ENCODE measurements at places on chromosomes 4 and X. TPM values are rescaled to one million over a fixed set of nuclear protein-coding genes. Genes with fewer than 3 reads are reported as not detected.

Gene KANTR
- 11.4 TPM for total RNA-seq

- no peak for DNase-seq
- peaks cover 7% of the 10 kb centered on the region for H3K4me1 ChIP-seq
- H3K27ac ChIP-seq = no peak overlapping the region
- no peak overlapping the region for H3K4me3 ChIP-seq
- H3K27me3 ChIP-seq = no peaks in the 10 kb centered on the region
- H3K36me3 ChIP-seq = no peaks in the 10 kb centered on the region
Measured at GRCh38 chr4:8321771-8322170, 52.2 kb downstream of the HTRA3 start.

- H3K36me3 ChIP-seq = no peaks in the 10 kb centered on the region
- no peaks in the 10 kb centered on the region for H3K27me3 ChIP-seq
- H3K4me3 ChIP-seq = no peak overlapping the region
- H3K27ac ChIP-seq = no peak overlapping the region
- DNase-seq = no peak
Measured at GRCh38 chrX:135688137-135688536, 25.3 kb upstream of the CT45A1 start.

GRCh38 chr4:60500810-60501209 lies 699.3 kb upstream of the ADGRL3 start:
- no peaks in the 10 kb centered on the region for H3K4me1 ChIP-seq
- DNase-seq = no peak
- H3K4me3 ChIP-seq = no peak overlapping the region
- H3K27ac ChIP-seq = no peak overlapping the region

Gene ALAS2
- 4.1 TPM for total RNA-seq

Gene IL15
- 6.0 TPM for total RNA-seq

Gene CLDN22
- not detected for total RNA-seq

- H3K4me3 ChIP-seq = no peak overlapping the region
- H3K4me1 ChIP-seq = no peaks in the 10 kb centered on the region
- no peaks in the 10 kb centered on the region for H3K27me3 ChIP-seq
- no peaks in the 10 kb centered on the region for H3K36me3 ChIP-seq
- no peak for DNase-seq
- H3K27ac ChIP-seq = no peak overlapping the region
Measured at GRCh38 chr4:88995874-88996273, 61.1 kb downstream of the FAM13A start.

GRCh38 chr4:73429118-73429517 lies 6.9 kb upstream of the AFP start:
- no peak overlapping the region for H3K4me3 ChIP-seq
- no peak overlapping the region for H3K27ac ChIP-seq
- H3K27me3 ChIP-seq = no peaks in the 10 kb centered on the region
- DNase-seq = no peak
- H3K36me3 ChIP-seq = no peaks in the 10 kb centered on the region

DNA sequence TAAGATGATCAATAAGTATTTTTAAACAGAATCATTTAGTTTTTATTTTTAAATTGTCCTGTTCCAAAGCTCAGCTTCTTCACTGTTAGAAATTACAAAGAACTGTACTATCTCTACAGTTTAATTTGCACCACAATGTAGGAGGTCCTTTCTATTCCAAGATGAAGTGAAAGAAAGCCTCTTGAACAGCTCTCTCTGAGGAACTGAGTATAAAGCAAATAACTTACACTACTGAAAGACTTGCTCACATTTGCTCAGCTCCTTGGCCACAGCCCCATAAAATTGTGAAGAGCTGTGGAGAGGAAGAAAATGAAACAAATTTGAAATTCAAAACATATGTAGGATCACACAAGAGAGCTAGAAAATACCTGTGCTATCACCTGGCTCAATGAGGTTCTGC lies 68.6 kb downstream of the ENPEP start:
- no peaks in the 10 kb centered on the region for H3K4me1 ChIP-seq
- H3K4me3 ChIP-seq = no peak overlapping the region
- H3K27ac ChIP-seq = no peak overlapping the region
- no peaks in the 10 kb centered on the region for H3K27me3 ChIP-seq
- no peak for DNase-seq

DNA sequence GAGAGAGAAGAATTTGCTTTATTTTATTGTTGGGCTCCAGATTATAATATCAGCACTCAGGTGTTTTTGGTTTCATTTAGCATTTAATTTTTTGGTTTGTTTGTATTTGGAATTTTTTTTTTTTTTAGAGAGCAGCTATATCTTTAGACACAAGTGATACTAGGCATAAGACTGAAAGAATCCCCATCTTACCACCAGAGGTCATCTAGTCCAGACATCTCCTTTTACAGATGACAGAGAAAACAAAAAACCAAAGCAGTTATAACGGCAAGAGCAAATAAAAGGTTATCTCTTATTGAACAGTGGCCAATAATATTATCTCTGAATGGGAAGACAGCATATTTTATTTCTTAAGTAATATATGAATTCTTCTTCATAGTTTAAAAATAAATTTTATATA lies 22.8 kb downstream of the USP38 start:
- H3K36me3 ChIP-seq = peaks cover 28% of the 10 kb centered on the region
- no peak overlapping the region for H3K4me3 ChIP-seq
- H3K4me1 ChIP-seq = peaks cover 3% of the 10 kb centered on the region
- DNase-seq = no peak

Gene NXF2
- not detected for total RNA-seq

GRCh38 chr4:74120086-74120485 lies 21.1 kb upstream of the CXCL2 start:
- H3K27ac ChIP-seq = no peak overlapping the region
- H3K36me3 ChIP-seq = no peaks in the 10 kb centered on the region
- H3K27me3 ChIP-seq = no peaks in the 10 kb centered on the region
- DNase-seq = no peak
- peaks cover 11% of the 10 kb centered on the region for H3K4me1 ChIP-seq

- H3K4me1 ChIP-seq = no peaks in the 10 kb centered on the region
- no peak overlapping the region for H3K4me3 ChIP-seq
- no peak overlapping the region for H3K27ac ChIP-seq
- DNase-seq = no peak
Measured at GRCh38 chrX:22314692-22315091, 42.0 kb downstream of the CBLL2 start.

DNA sequence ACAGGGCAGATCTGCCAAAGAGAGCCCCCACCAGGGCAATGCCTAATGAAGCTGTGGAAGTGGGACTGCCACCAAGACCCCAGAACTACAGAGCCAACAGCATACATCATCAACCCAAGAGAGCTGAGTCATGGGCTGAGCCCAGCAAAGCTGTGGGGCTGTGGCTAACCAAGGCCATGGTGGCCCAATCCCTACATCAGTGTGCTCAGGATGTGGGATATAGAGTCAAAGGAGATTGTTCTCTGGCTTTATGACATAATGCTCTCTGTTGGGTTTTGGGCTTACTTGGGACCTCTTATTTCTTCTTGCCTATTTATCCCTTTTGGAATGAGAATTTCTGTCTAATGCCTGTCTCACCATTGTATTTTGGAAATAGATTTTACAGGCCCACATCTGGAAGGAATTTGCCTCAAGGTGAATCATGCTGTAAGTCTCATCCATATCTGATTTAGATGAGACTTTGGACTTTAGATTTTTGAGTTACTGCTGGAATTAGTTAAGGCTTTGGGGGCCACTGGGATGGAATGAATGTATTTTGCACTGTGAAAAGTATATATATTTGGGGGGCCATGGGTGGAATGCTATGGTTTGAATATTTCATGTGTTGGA lies 5.4 kb upstream of the PRDM5 start:
- no peaks in the 10 kb centered on the region for H3K4me1 ChIP-seq
- no peaks in the 10 kb centered on the region for H3K36me3 ChIP-seq
- H3K27me3 ChIP-seq = no peaks in the 10 kb centered on the region
- H3K4me3 ChIP-seq = no peak overlapping the region

DNA sequence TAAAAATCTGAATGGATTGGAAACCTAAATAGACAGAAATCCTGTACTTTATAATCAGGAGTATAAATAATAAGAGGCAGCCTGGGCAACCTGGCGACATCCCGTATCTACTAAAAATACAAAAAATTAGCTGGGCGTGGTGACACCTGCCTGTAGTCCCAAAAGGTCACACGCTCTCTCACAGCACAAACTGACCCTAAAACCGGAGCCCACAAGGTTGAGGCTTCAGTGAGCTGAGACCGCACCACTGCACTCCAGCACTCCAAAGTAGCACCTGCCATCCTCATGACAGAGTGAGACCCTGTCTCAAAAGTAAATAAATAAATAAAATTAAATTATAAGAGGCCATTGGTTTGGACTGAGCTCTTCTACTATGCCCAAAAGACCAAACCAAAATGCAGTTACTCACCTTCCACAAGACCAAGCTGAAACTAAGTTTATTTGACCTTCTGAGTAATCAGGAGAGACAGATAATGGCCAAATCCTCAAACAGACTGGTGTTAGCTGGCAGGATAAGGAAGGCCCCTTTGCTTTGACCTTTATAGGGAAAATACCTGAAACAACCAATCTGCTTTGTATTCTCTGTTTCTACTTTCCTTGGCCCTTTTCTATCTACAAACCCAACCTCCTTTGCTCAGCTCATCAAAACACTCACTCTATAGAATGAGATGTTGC lies 3.2 kb upstream of the GRSF1 start:
- no peaks in the 10 kb centered on the region for H3K36me3 ChIP-seq
- peaks cover 7% of the 10 kb centered on the region for H3K4me1 ChIP-seq
- H3K4me3 ChIP-seq = no peak overlapping the region

- no peak overlapping the region for H3K27ac ChIP-seq
- no peaks in the 10 kb centered on the region for H3K36me3 ChIP-seq
- no peaks in the 10 kb centered on the region for H3K4me1 ChIP-seq
- H3K27me3 ChIP-seq = no peaks in the 10 kb centered on the region
- DNase-seq = no peak
Measured at GRCh38 chr4:126710935-126711334, 921.8 kb upstream of the INTU start.

DNA sequence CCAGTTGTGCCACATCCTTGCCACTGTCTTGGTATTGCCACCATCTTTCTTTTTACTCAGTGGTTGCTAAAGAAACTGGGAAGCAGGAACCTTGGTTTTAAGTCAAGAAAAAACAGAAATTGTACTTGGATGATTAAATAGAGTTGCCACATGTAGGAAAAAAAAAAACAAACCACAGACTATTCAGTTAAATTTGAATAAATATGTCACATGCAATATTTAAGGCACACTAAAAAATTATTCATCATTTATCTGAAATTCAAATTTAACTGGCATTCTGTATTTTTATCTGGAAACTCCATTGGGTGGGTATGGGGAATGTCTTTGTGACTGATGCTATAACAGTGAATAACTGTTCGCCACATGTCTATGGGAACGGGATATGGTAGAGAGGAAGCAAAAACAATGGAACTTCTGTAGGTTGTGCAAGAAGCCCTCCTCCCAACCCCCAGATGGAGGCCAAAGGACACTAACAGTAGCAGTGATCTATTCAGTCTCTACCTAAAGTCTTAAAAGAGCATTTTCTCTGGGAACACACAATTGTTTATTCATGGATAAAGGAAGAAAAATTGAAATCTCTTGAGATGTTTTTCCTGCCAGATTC lies 57.0 kb upstream of the PLAC8 start:
- no peak for DNase-seq
- H3K27me3 ChIP-seq = no peaks in the 10 kb centered on the region
- no peaks in the 10 kb centered on the region for H3K4me1 ChIP-seq

GRCh38 chrX:8629871-8630270 lies 102.1 kb downstream of the ANOS1 start:
- no peak for DNase-seq
- no peak overlapping the region for H3K4me3 ChIP-seq
- H3K27ac ChIP-seq = no peak overlapping the region

- DNase-seq = no peak
- no peaks in the 10 kb centered on the region for H3K4me1 ChIP-seq
- no peaks in the 10 kb centered on the region for H3K27me3 ChIP-seq
- no peaks in the 10 kb centered on the region for H3K36me3 ChIP-seq
- no peak overlapping the region for H3K4me3 ChIP-seq
Measured at GRCh38 chrX:6029014-6029413, 199.7 kb downstream of the NLGN4X start.

Gene DUSP9
- not detected for total RNA-seq

- H3K27ac ChIP-seq = no peak overlapping the region
- no peaks in the 10 kb centered on the region for H3K36me3 ChIP-seq
- no peak for DNase-seq
- no peaks in the 10 kb centered on the region for H3K27me3 ChIP-seq
- H3K4me3 ChIP-seq = no peak overlapping the region
Measured at GRCh38 chrX:32455704-32456103, 755.6 kb downstream of the DMD start.

Gene TLL1
- total RNA-seq = 2.0 TPM

- H3K4me1 ChIP-seq = peaks cover 20% of the 10 kb centered on the region
- no peaks in the 10 kb centered on the region for H3K27me3 ChIP-seq
- H3K4me3 ChIP-seq = no peak overlapping the region
- DNase-seq = no peak
- H3K36me3 ChIP-seq = no peaks in the 10 kb centered on the region
Measured at GRCh38 chr4:77821775-77822174, 2.6 kb upstream of the CNOT6L start.

- H3K27me3 ChIP-seq = no peaks in the 10 kb centered on the region
- no peak overlapping the region for H3K27ac ChIP-seq
- no peaks in the 10 kb centered on the region for H3K36me3 ChIP-seq
- DNase-seq = no peak
Measured at GRCh38 chrX:151743651-151744470, 9.3 kb downstream of the CNGA2 start.

DNA sequence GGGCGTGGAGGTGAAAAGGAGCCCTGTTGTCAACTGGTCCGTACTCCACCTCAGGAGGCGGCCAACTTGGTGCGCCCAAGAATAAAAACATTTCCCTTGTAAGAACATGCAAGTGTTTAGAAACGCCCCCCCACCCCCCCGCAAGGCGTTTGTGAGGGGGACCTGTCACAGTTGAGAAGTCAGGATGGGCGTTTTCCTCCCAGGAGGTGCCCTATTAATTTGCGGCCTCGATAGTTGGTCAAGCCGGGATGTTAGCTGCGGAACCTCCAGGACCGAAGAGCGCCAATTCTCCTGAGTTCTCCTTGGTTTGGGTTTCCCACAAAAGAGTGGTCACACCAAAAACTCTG lies 651 bp upstream of the SAP30 start:
- peak overlapping the region; percentile 97 for H3K27ac ChIP-seq
- no peak for DNase-seq
- peak overlapping the region; percentile 51 for H3K4me3 ChIP-seq
- no peaks in the 10 kb centered on the region for H3K27me3 ChIP-seq

Gene CNGA1
- total RNA-seq = not detected

DNA sequence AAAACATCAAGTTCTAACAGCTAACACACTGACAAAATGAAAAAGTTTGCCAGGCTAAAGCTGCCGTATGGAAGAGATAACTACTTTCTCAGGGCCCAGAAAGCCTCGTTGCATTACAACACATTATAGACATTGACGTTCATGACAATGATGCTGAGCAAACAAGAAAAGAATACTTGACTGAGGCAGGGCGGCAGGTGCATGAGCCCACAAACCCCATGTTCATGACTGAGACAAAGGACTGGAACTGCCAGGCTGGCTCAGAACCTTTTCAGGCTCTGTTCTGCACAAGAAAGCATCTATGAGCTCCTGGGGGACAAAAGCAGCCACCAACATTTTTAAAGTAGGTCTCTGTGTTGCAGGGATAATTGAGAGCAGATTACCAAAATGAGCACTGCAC lies 13.6 kb downstream of the TLR6 start:
- H3K27me3 ChIP-seq = no peaks in the 10 kb centered on the region
- H3K4me3 ChIP-seq = no peak overlapping the region
- no peak overlapping the region for H3K27ac ChIP-seq
- no peaks in the 10 kb centered on the region for H3K4me1 ChIP-seq

Measured in upper lobe of left lung (tissue), 6 donors.